ENCODE measurements at places on chromosomes 2 and 18. TPM values are rescaled to one million over a fixed set of nuclear protein-coding genes. Genes with fewer than 3 reads are reported as not detected.

GRCh38 chr2:77512507-77512906, 9.7 kb downstream of the LRRTM4 start:
- no peaks in the 10 kb centered on the region for H3K36me3 ChIP-seq
- H3K27ac ChIP-seq, result no peak overlapping the region
- no peak overlapping the region for H3K4me3 ChIP-seq
- no peaks in the 10 kb centered on the region for H3K27me3 ChIP-seq

GRCh38 chr2:105521176-105521575, 122.3 kb upstream of the FHL2 start:
- no peak overlapping the region for H3K4me3 ChIP-seq
- no peaks in the 10 kb centered on the region for H3K4me1 ChIP-seq

Gene GBX2
- total RNA-seq, result not detected

Gene PTMA
- total RNA-seq, result 1,149 TPM

Gene IDH1
- total RNA-seq, result 22.2 TPM

Gene SLC5A7
- total RNA-seq, result not detected

DNA sequence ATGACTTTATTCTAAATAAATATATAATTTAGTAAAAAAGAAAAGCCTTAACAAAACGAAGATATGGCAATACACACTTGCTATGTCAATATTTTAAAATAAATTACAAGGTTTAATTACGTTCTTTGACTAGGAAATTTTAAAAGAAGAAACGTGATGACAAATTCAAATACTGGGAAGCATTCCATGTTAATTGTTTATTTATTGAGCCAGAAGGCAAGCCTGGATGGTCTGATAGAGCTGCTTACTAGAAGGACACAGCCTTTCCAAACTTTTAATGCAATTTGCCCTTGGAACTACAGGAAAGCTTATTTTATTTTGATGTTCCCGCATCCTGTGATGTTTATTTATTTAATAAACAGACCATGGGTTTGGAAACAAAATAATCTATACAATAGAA, 33.4 kb upstream of the DSEL start:
- H3K27ac ChIP-seq, result no peak overlapping the region
- no peaks in the 10 kb centered on the region for H3K4me1 ChIP-seq
- no peak overlapping the region for H3K4me3 ChIP-seq
- DNase-seq, result no peak
- no peaks in the 10 kb centered on the region for H3K36me3 ChIP-seq

Gene RSAD2
- 9.2 TPM for total RNA-seq

- H3K27me3 ChIP-seq, result no peaks in the 10 kb centered on the region
- H3K36me3 ChIP-seq, result no peaks in the 10 kb centered on the region
- no peak overlapping the region for H3K27ac ChIP-seq
- DNase-seq, result no peak
Measured at GRCh38 chr2:228689053-228689452, 507.6 kb upstream of the SPHKAP start.

GRCh38 chr2:127429291-127429690, 11.1 kb downstream of the PROC start:
- H3K4me1 ChIP-seq, result no peaks in the 10 kb centered on the region
- peaks cover 31% of the 10 kb centered on the region for H3K27me3 ChIP-seq
- no peak for DNase-seq
- no peak overlapping the region for H3K4me3 ChIP-seq

DNA sequence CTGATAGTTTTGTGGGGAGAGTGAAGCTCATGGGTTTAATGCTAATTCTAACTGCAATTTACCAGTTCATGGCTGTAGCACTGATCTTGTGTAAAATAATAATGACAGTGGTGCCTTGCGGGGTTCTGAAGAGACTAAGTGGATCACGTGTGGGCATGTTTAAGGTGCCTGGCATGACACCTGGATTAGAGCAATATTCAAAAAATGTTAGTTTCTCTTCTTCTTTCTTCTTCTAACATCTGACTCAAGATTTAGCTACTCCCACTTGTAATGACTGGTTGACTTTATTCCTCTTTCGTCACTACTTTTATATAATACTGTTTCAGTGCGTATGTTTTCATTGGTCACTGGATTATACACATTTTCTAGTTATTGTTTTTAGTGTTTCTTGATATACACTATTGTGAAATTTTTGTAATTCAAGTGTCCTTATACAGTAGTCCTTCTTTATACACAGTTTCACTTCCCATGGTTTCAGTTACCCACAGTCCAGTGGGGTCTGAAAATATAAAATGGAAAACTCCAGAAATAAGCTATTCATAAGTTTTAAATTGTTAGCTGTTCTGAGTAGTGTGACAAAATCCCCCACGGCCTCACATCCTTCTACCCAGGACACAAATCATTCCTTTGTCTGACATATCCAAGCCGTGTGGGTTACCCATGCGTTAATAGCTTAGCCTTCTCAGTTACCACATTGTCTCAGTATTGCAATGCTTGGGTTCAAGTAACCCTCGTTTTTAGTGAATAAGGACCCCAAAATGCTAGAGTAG, 662.2 kb upstream of the CNTNAP5 start:
- H3K4me1 ChIP-seq, result no peaks in the 10 kb centered on the region
- H3K36me3 ChIP-seq, result no peaks in the 10 kb centered on the region
- H3K4me3 ChIP-seq, result no peak overlapping the region
- no peak overlapping the region for H3K27ac ChIP-seq
- H3K27me3 ChIP-seq, result no peaks in the 10 kb centered on the region
- DNase-seq, result no peak

Gene AMER3
- total RNA-seq, result not detected

All from T-cell (primary cell).